Stimulated activated CD4-positive, alpha-beta T cell treated with anti-CD3 and anti-CD28 coated beads, Interleukin-4, amount 100 ng/mL, for 48 hours (primary cell): ENCODE measurements at places on chromosomes 12 and 14.

- no peak for DNase-seq
Observed at GRCh38 chr14:90728951-90729350, 87.3 kb downstream of the TTC7B start.

DNA sequence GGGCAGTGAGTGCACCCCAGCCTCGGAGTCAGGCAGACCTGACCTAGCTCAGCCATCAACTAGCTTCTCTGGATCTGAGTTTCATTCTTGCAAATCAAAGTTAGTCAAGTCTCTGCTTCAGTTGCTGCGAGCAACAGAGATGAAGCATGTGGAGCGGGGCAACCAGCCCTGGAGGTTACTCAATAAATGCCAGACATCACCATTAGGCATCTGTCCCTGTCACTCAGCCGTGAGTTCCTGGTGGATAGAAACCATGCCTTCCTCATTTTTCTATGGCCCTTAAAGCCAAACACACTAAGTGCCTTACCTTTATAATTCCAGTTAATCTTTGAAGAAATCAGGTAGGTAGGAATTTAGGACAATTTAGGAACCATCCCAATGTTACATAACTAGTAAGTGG, 19.3 kb downstream of the RFX4 start:
- no peak for DNase-seq

- no peak for DNase-seq
Observed at GRCh38 chr12:124512667-124513296, 54.6 kb downstream of the NCOR2 start.

- DNase-seq, result no peak
Observed at GRCh38 chr12:6268484-6269157, 41.9 kb upstream of the PLEKHG6 start.

GRCh38 chr14:74392616-74393570, 33.1 kb downstream of the SYNDIG1L start:
- no peak for DNase-seq

DNA sequence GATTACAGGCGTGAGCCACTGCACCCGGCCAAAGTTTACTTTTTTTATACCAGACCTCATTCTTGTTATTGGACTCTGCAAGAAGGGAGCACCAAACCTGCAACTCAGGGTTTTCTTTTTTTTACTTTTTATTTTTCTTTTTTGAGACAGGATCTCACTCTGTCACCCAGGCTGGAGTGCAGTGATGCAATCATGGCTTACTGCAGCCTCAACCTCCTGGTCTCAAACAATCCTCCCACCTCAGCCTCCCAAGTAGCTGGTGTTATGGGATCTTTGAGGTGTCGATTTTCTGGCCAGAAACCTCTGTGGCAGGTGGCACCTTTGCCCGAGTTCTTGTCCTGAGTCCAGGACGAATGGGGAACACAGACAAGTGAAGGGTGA, 4.2 kb upstream of the PWP1 start:
- no peak for DNase-seq

DNA sequence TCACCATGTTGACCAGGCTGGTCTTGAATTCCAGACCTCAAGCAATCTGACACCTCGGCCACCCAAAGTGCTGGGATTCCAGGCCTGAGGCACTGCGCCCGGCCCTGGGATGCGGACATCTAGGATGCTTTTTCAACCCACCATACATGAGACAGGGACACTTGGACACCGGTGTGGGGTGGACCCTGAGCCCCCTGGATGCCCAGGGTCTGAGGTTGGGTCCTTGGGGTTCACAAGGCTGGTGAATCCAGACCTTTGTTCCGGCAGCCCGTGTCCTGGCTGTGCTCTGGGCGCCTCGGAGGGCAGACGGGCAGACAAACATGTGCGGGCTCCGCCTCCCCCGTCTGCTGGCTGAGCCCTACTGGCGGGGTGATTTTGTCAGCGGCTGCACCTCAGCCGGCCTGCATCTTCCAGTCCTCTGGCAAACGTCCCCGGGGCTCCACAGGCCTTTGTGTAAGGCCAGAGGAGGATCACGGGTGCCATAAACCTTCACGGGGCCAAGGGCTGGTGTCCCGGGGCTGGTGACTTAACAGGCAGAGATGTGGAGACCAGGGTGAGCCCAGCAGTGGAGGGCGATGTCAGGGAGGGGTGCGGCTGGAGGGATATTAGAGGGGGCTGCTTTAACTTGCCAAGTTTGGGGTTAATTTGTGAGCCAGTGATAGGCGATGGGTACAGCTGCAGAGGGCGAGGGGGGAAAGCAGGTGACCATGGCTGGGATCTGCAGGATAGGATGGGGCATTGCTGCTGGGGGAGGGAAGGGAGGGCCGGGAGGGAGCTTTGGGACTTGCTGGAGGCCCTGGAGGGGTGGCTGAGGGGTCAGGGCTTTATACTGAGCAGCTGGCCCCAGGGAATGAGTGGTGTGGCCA, 5.8 kb downstream of the ASPG start:
- no peak for DNase-seq

DNA sequence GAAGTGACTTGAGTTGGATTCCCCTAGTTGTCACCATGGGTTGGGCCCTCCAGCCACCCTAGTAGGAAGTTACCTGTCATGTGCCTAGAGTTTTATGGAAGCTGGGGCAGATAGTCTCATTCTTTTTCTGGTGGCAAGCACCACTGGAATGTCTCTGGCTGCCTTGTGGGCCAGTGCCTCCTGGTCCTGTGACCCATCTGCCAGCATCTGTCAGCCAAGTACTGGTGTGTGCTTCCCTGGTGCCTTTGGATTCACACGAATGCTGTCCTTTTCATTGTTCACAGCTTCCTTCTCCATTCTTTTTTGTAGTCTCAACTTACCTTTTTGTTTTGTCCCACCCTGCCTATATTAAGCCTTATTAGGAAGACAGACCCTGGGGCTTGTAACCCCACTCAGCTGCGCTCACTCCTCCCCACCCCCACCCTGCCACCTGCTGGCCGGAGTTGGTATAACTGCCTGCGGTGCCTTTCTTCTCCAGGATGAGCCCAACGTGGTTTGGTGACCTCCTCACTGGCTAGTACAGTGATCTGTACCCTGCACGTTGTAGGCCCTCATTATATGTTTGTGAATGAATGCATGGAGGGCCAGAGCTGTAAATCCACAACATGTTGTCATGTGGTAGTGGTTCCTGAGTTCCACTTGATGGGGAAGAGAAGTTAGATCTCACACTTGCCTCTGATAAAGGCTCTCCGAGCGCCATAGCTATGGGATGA, 125.7 kb downstream of the TSPAN9 start:
- DNase-seq, result peak; percentile 77
